ENCODE measurements at places on chromosomes 1 and 21. TPM values are rescaled to one million over a fixed set of nuclear protein-coding genes. Genes with fewer than 3 reads are reported as not detected.

The NPR1 gene
- total RNA-seq = 1.8 TPM

DNA sequence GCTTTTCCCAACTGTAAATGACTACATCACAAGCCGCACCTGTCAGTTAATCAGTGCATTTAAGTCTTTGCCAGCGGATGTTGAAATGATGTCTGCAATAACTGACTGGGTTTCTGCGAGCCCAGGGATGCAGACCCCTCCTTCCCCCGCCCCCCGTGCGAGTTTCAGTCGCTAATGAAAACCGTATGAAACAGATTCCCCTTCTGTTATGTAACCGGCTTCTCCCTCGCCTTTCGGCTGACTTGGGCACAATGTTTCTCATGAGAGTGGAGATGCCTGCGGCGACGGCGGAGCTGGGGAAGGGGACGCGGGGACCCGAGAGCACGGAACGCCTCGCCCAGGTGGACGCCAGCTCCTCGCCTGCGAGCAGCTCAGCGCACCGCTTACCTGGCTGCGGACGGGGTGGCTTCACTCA lies 753 bp downstream of the KCNJ6 start:
- no peak for ATAC-seq

DNA sequence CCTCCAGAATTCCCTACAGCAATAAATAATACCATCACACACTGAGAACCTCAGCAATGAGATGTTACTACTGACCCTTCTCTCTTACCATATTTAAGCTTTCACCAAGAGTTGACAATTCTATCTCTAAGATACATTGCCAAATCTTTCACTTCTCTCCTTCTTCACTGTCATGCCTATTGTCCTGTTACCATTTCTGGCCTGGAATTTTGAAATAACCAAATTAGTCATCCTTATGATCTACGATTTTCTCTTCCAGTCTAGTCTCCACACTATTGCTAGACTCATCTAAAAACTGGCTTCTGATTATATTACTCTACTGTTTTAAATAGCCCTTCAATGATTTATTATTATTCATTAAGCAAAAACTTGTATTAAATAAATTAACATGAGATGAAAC lies 656.1 kb upstream of the ADGRL4 start:
- no peak for ATAC-seq

The LMX1A gene
- 0.04 TPM for total RNA-seq

DNA sequence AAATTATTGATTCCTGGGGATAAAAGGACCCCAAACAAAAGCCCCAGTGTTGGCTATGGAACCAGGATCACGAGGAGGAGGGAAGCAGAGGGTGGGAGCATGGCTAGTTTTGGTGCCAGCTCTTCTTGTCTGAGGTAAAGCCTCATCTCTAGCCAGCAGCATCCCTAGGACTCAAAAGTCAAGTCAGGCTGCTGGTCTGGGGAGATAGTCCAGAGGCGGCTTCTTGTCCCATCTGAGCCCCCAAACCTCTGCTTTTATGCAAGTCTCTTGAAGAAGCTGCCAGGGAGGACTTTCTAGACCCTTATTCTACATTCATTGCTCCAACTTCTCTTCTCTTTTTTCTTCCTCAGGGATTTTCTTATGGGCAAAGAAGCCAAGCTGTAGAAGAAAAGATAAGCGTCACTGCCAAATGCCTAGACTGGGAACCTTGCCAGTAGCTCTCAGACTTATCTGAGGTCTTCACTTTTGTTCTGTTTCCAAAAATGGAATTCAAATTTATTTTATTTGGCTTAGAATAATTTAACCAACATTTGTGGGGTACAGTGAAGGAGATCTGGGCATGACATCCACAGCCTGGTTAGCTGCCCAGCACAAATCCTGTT lies 6.9 kb upstream of the ANKRD35 start:
- ATAC-seq = no peak

The IL20 gene
- total RNA-seq = not detected

The GSTM5 gene
- 0.36 TPM for total RNA-seq

The ARHGEF19 gene
- total RNA-seq = 21.9 TPM

DNA sequence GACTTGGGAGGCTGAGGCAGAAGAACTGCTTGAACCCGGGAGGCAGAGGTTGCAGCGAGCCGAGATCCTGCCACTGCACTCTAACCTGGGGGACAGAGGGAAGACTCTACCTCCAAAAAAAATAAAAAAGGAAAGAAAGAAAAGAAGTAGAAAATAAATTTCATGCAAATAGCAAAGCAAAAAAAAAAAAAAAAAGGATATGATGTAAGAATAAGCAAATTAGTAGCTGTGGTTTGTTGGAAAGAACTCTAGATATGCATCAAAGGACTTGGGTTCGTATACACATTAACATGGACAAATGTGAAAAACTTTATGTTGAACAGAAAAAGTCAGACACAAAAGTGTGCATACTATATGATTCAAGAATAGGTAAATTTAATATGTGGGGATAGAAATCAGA lies 11.9 kb downstream of the WASF2 start:
- ATAC-seq = no peak

DNA sequence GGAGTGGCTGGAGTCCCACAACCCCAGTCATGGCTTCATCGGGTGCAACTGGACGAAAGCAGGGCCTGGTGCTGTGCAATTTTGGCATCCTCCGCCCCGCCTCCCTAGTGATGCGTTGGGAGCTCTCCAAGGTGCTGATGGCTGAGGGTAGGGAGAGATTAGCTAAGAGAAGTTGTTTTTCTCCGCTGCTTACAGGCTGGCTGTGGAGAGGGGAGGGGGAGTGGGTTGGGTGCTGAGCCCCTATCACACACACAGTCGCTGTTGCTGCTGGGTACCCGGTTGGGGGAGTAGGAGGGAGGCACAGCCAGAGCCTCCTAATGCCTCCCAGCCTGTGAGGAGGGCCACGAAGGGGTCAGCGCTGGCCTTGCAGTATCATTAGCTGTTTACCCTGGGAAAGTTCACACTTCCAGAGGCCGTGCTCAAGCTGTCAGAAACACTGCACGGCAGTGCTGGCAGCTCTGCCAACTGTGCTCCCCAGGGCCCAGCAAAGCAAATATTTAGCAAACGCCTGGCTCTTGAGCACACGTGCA lies 110.0 kb downstream of the GRIK3 start:
- ATAC-seq = peak; percentile 39

Data from esophagus mucosa (tissue), 1 donor.